ENCODE measurements at places on chromosomes 13 and 19.

DNA sequence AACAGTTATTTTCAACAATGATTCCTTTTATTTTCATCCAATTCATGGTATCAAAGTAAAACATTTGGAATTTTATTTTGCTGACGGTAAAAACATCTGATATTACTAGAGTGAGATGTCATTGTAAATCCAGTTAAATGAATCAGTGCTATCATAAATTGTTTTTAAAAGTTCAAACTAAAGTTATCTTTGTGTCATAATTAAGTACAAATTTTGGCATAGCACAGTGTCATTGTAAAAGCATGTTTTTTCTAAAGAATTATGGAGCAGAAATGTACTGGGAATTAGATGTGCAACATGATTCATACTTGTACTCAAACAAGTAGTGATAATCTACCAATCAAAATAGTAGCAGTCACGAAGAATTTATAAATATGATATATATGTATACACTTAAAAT is 92.8 kb downstream of the FAM216B start:
- no peak for DNase-seq

GRCh38 chr19:48680436-48681126 is 7.8 kb upstream of the NTN5 start:
- no peak for DNase-seq

- no peak for DNase-seq
Measured at GRCh38 chr19:33468361-33469170, 53.0 kb downstream of the PEPD start.

DNA sequence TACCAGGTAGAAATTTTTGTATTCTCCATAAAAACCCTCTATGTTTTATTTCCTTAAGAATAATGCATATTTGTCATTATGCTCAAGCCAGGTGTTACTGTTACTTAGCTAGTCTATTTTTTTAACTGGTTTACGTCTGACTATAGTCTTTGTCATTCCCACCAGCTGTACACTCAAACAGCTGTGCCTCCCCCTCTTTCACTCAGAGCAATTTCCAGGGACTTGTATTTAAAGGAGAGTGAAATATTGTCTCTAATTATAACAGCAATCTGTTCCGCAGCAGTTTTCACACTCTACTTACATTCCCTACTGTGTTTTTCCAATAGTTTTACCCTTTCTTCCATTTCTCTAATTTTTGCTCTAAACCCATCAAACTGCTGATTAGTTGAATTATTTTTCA is 813.6 kb upstream of the MIR17HG start:
- no peak for DNase-seq

DNA sequence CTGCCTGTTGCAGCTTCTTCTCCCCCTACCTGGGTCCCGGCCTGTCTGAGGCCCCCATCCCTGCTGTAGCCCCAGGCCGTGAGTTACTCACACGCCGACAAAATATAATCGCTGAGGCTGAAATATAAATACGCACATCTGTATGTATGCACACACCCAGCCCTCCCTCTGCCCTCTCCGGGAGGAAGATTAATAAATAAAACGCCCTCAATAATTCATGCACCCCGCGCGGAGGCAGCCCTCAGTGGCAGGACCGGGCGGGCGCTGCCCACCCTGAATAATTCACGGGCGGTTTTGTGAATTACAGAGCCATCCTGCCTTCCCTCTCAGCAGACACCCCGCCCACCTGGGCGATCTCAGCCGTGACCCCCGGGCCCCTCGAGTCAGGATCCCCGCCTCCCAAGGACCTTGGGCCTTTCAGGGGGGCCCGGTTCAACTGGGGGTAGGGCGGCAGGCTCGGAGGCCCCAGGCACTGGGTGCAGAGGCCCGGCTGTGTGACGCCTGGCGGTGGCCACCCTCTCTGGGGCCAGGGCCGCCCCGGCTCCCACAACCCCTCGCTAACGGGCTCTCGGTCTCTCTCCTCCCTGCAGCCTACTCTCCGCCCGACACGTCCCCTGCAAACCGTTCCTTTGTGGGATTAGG is 24.2 kb downstream of the SMIM24 start:
- DNase-seq: no peak

DNA sequence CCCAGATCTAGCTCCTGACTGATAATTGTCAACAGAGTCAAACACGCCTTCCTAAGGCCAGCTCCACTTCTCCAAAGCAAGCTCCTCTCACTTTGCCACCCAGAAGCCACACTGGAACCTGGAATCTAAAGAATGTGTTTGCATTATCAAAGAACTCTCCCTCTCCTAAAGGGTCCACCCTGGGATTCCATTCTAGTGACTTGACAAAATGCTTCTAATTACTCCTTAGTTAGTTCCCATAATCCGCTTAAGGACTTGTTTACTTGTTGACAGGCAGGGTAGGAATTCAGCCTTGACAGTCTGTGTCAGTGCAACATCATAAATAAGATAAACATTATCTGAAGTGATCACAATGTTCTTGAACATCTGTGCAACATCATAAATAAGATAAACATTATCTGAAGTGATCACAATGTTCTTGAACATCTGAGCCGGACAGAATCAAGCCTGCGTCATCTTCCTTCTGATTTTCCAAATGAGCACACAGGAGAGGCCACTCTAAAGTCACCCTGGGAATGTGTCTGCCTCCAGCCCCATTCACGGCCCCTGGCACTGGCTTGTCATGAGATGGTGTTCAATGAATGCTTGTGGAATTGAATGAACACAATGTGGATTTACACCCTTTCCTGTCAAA is 512.1 kb downstream of the IRS2 start:
- DNase-seq: no peak

DNA sequence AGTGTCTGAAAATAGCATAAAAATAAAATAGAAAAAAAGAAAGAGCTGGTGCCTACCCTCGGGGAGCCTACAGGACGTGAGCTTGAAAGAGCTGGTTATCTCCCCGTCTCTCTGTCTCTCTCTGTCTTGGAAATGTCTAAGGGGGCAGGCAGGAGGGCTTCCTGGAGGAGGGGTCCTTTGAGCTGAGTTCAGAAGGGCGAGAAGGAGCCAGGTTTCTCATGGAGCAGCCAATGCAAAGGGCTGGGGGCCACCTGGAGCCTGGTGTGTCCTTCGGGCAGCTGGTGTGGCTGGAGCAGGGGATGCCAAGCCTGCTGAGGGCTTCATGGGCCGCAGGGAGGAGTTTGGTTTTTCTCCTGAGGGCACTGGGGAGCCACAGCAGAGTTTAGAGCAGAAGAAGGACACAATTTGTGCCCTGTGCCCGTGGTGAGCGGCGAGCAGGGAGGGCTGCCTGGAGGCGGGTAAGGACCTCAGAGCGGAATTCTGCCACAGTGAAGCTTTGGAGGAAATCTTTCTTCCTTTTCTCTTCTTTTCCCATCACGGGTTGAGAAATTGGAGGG is 38.7 kb downstream of the EFNA2 start:
- DNase-seq: no peak

GRCh38 chr13:102128216-102128810 is 273.5 kb downstream of the FGF14 start:
- no peak for DNase-seq

DNA sequence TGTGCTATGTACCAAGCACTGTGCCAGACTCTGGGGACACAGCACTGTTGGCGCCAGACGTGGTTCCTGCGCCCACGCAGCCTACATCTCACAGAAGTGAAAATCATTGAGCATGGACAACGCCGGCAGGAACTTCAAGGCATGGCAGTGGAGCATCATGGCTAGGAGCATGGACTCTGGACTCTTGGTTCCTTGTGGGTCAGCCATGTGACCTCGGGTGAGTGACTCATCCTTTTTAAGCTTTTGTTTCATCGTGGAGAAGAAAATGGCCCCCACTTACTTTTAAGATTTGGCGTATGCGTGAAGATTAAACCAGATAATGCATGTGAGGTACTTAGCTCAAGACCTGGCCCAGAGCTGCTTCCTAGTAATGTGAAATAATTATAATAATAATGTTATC is 988.5 kb downstream of the UQCRFS1 start:
- DNase-seq: no peak

DNA sequence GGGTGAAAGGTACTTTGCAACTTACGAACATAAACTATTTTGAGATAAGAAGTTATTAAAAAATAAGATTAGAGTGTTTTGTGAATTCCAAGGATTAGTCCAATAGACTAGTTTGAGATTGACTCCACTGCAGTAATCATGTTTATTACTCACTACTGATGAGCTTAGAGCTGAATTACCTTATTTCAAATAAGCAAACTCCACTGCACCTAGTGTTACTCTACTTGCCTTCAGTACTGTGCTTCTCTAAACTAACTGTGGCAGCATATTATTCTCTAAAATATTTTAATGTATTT is 111.7 kb downstream of the MIPEP start:
- DNase-seq: no peak

- DNase-seq: no peak
Measured at GRCh38 chr13:80116107-80116506, 224.8 kb downstream of the SPRY2 start.

DNA sequence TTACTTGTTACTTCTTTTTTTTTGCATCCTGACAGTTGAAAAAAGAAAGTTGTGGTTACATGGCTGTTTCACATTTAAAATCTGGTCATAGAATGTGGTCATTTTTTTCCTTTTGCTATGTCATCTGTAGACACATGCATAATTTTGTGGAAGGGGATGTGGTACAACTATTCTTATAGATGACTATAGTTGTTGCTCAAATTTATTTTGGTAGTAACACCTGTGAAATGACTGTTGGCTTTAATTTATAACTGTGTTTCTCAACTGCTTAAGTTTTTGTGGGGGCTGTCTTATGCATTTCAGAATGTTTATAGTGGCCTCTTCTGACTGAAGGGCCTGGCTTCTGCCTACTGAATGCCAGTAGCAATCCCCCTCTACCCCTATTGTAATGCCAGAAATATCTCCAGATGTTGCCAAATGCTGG is 130.5 kb downstream of the PAN3 start:
- DNase-seq: no peak

DNA sequence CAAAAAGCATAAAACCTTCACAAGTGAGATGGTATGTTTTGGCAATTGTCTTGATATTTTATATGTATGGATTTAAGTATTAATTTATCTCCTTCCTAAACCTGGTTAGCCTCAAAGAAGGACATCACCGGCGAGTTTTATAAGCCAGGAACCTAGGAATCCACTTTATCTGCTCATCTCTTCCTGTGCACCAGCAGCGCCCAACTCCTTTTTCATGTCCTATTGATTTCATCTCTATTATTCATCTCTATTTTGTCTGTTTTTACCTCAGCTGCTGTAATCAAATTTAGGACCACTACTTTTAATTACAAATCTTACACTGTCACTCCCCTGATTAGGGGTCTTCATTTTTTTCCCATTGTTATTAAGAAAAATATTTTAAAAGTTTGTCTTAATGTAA is 286.4 kb downstream of the DACH1 start:
- no peak for DNase-seq

- peak; percentile 81 for DNase-seq
Measured at GRCh38 chr19:49808711-49809159, 4.4 kb downstream of the FUZ start.

- DNase-seq: no peak
Measured at GRCh38 chr13:23901365-23901764, 4.1 kb upstream of the C1QTNF9B start.

GRCh38 chr19:21848706-21849105 is 12.7 kb upstream of the ZNF43 start:
- no peak for DNase-seq

GRCh38 chr13:94170145-94170571 is 309.3 kb downstream of the DCT start:
- no peak for DNase-seq

GRCh38 chr19:53518716-53519115 is 19.2 kb upstream of the ZNF331 start:
- DNase-seq: no peak

- no peak for DNase-seq
Measured at GRCh38 chr19:33259539-33259938, 33.9 kb upstream of the SLC7A10 start.

DNA sequence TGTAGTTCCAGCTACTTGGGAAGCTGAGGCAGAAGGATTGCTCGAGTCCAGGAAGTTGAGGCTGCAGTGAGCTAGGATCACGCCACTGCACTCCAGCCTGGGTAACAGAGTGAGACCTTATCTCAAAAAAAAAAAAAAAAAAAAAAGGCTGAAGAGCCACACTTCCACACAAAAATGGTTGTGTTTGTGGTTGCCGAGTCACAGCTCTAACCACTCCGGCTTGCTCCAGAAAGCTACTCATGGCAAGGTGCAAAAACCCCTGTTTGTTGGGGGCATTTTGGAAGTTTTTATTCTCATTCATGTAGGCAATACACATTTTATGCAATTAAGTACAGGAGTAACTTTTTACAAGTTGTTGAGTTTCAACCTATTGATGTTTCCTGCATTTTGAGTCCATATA is 93.5 kb downstream of the INSR start:
- no peak for DNase-seq

DNA sequence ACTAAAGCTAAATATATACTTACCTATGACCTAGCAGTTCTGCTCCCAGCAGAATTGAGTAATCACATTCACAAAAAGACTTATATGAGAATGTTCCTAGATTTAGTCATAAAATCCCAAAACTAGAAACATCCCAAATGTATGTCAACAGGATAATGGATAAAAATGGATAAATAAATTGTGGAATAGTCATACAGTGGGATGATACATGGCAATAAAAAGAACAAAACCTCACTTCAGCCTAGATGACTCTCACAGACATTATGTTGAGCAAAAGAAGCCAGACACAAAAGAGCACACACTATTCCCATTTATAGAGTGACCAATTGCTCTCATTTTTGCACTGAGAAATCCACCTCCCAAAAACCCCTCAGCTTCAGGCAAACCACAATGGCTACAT is 352.4 kb upstream of the HTR2A start:
- no peak for DNase-seq

DNA sequence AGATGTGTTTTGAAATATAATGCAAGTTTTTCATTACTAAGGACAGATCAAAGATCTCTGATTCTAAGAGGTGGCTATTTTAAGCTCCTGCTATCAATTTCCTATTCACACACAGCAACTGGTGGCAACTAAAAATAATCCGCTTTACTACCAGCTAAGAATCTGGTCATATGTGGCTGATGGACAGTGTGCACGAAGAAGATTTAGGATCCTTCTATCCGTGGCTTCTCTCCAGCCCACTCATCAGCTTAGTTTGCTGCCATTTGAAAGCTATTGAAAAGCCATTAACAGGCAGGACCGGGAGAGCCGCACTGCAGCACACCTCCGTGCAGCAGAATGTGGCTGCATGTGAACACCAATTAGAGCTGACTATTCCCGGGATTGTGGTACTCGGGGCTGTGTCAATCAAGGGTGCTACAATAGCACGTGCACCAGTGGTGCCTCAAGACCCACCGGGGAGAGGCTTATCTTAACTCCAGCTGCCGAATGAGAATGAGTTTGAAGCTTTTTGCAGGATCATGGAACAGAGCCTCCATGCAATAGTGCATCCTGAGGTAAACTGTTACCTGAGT is at the start of gene MYO16:
TSS of gene MYO16 (plus strand) at position 431 of the 572 bp plus-strand sequence. CDS start 234 bp downstream, outside the sequence.
- no peak for DNase-seq

DNA sequence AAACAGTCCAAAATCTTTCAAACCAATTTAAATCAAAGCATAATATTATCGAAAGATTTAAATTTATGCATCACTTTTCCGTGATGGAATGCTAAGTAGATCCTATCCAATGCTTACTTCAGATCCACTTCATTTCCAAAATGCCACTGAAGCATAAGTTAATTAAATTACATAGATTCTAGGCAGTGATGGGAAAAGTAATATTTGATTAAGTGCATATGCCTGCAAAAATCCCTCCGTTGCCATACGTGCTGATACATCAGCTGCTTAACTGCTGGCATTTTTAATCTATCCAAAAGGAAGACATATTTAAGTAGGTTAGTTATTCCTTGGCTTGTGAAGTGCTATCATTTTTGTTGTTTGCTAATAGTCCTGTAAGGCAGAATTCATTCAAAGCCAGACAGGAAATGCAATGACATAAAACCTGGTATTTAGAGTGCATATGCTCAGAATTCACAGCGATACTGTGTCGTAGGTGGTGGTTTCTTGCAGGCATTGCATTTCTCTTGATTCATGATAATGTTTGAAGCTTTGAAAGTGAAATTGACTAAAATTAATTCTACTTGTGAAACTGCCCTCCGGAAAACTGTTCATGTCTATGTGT is 738.3 kb upstream of the GPC6 start:
- no peak for DNase-seq
